ENCODE measurements at places on chromosomes 5 and 9.

DNA sequence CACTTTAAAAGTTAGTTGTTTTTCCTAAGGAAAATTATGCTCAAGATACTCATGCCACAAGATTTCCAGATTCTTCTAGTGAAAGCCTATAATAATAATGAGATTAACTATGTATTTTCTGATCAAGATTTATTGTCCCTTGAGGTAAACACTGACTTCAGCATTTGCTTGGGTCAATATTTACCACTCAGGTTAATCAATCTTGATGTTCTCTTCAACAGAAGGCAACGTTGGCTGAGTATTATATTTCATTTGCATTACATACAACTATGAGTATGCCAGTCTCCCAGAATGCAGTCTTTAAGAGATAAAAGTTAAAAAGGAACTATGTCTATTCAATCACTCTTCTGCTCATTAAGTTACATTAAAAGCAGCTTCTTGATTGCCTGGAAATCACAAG, 115.6 kb downstream of the GPR21 start:
- no peak for DNase-seq

DNA sequence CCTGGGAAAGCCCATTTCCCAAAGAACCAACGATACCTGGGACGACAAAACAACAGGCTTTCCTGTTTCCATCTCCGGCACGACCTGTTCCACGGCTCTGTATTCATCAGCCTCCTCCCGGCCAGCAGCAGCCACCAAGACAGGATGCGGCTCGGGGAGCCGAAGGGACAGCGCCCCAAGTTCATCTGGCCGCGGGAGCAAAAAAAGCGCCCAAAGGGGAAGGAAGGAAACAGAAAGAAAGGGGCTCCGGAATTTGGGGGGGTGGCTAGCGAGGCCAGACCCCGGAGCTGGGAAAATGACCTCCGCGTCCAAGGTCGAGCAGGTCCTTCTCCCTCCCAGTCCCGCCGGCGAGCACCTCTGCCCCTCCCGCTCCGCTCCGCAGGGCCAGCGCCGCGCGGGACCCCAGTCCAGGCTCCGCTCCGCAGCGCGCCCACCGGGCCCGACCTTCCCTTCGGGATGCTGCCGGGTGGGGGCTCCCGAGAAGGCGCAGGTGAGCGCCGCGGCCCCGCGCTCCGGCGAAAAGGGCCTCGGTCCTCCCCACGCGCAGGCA, 608 bp downstream of the ELOVL7 start:
- no peak for DNase-seq

DNA sequence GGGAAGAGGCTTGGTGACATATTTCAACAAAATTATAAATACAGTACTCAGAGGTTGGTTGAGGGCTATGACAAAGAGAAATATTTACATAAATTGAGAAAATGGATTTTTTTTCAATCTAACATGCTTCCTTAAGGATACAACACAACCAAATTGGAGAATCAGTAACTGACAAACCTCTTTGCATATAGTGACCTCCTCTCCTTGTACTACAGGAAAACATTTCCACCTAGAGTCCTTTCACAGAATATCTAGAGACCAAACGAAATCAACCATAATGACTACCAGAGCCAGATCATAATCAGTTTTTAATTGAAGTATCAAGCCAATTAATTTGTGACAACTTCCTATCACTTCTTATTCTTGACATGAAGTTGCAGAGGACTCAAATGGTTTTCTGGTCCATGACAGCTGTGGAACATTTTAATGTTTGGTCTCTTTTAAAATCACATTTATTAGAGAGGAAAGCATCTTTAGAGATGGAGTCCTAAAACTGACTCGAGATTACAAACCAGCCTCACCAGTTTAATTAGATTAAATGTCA, 1636.5 kb upstream of the C9orf72 start:
- no peak for DNase-seq

DNA sequence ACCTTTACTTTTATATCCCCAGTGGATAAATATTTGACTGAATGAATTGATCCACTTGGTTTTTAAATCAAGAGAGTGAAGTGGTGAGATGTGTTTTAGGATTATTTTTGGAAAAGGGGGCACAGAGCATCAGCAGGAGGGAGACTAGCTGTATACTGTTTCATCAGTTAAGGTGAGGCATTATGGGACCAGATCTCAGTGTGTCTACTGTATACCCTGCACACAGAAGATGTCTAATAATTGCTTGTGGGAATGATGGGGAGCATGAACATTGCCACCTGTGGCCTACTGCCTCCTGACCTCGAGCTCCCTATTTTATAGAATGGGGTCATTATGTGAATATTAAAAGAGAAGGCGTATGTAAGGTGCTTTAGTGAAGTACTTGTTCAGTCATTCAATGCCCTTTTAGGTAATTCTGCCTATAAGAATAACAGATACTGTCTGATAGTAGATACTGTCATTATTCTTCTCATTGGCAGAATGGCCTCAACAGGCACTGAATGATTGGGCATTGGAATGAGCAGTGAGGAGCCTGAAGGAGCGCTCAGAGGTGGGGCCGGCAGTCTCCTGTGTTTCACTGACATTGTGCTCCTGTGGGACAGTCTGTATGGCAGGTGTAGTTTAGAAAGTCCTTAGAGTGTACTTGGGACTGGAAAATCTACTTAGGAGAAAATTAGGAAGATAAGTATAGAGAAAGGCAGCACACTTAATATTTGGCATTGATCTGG, 47.4 kb upstream of the FAM120AOS start:
- DNase-seq: no peak

GRCh38 chr5:68000805-68001204, 214.8 kb upstream of the PIK3R1 start:
- no peak for DNase-seq

- DNase-seq: no peak
Observed at GRCh38 chr5:121377461-121377860, 474.2 kb upstream of the FTMT start.

- DNase-seq: no peak
Observed at GRCh38 chr9:33468215-33468730, 5.5 kb downstream of the NOL6 start.

GRCh38 chr5:97096846-97097245, 45.6 kb downstream of the LIX1 start:
- DNase-seq: no peak

DNA sequence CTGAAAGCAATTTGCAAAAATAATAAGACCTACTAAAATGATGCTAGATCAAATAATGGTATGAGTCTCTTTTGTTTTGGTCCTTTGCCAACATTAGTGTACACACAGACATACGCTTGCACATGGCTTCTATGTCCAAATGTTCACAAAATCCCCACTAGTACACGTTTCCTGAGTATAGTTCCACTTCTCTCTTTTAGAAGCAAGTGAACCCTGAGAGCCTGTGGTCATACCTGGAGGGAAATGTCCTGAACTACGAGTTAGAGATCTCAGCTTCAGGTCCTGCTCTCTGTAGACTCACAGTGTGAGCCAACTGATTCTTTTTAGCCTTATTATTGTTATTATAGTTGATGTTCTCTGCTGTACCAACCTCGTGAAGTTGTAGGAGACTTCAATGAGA, 47.3 kb upstream of the ACTBL2 start:
- no peak for DNase-seq

DNA sequence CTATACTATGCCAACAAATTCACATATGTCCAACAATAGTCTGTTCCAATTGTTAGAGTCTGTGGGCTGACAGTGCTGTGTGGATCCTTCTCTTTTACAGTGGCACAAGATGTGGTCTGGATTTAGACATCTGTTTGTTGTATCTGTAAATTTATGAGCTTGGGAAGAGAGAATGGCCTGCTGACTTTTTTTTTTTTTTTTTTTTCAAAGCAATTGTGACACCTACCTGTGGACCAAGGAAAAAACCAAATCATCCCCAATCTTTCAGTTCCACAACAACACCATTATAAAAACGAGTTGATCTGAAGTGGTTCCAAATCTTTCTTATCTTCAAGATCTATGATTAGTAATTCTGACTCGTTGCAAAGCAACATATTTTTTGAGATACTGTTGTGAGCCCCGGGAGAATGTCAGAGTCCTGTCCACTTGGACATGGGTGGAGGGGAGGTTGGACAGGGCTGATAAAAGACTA, 4.9 kb downstream of the IRX2 start:
- no peak for DNase-seq

GRCh38 chr9:102237094-102237493, 498.6 kb upstream of the GRIN3A start:
- no peak for DNase-seq

DNA sequence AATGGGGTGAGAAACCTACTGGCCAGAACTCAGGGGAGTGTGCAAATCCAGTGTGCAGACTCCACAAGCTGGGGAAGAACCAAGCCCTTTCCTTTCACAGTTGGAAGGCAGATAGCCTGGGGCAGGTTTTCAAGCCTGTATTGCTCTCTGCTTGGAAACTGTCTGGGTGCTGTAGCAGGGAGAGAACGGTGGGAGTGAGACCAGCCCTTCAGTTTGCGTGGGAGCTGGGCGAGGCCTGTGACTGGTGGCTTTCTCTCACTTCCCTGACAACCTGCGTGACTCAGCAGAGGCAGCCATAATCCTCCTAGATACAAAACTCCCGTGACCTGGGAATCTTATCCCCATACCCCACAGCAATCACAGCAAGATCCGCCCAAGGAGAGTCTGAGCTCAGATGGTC, 44.9 kb upstream of the SNCAIP start:
- DNase-seq: no peak

GRCh38 chr5:171720086-171720485, 65.5 kb upstream of the SMIM23 start:
- DNase-seq: no peak
